ENCODE measurements at places on chromosomes 3 and 15.
A peak's percentile ranks its signal among the peaks of the same experiment; 100 is the strongest.

DNA sequence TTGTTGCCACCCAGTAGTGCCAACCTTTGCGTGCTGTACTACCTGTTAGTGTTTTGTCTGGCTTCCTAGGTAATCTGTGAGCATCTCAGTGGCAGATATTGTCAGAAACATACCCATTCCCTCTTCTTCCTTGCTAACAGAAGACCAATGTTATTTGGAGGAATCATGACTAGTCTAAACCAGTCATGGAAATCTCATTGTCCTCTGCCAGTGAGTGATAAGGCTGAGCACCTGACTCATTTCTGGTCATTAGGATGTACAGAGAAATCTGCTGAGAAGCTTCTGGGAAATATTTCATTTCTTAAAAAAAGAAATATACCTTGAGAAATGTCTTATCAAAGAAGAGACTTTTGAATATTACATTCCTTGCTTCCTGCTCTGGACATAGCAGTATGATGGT is 70.1 kb upstream of the CDV3 start:
- DNase-seq: no peak
- no peaks in the 10 kb centered on the region for H3K36me3 ChIP-seq
- no peaks in the 10 kb centered on the region for H3K4me1 ChIP-seq

GRCh38 chr15:56934269-56934668 is 15.8 kb downstream of the TCF12 start:
- H3K4me1 ChIP-seq: peaks cover 23% of the 10 kb centered on the region
- no peak overlapping the region for H3K27ac ChIP-seq
- no peaks in the 10 kb centered on the region for H3K27me3 ChIP-seq
- no peak overlapping the region for H3K4me3 ChIP-seq
- DNase-seq: no peak

DNA sequence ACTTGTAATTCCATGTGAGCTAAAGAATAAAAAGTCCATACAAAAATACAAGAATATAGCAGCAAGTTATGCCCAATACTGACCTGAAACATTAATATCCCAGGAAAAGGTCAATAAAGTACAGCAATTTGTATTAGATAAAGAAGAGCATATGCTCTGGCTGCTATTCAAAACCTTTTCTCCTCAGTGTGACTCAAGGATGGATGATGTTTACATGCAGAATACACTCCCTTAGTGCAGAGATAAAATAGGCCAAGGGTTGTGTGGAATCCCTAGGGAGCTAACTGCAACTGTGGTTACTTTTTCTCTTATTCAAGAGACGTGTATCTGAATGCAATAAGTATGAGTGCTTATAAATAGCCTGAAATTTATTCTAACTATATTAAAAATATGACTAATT is 78.7 kb downstream of the SLC9A9 start:
- no peaks in the 10 kb centered on the region for H3K36me3 ChIP-seq
- no peak overlapping the region for H3K4me3 ChIP-seq
- peaks cover 21% of the 10 kb centered on the region for H3K4me1 ChIP-seq
- no peaks in the 10 kb centered on the region for H3K27me3 ChIP-seq
- no peak for DNase-seq

GRCh38 chr3:126613479-126614188 is 41.3 kb downstream of the TXNRD3 start:
- H3K27ac ChIP-seq: no peak overlapping the region
- no peaks in the 10 kb centered on the region for H3K27me3 ChIP-seq
- DNase-seq: no peak
- H3K36me3 ChIP-seq: peaks cover 43% of the 10 kb centered on the region
- H3K4me3 ChIP-seq: no peak overlapping the region

DNA sequence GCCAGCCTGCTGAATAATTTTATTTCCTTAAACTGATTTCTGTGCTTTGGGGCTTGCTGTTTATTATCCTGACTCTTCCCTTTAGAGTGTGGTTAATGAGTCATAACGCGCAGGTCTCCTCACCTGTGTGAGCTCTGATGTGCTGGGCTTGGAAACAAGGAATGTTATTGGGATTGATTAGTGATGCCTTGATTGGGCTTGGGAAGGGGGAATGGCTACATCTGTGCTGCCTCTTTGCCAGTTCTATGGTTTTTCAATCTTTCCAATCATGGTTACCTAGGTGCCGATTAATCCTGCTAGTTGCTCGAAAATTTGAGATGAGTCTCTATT is 161.0 kb downstream of the THSD4 start:
- no peak overlapping the region for H3K27ac ChIP-seq
- no peaks in the 10 kb centered on the region for H3K36me3 ChIP-seq

GRCh38 chr3:141457624-141458236 is 29.1 kb upstream of the RASA2 start:
- DNase-seq: no peak
- no peak overlapping the region for H3K4me3 ChIP-seq
- H3K27ac ChIP-seq: no peak overlapping the region
- H3K36me3 ChIP-seq: no peaks in the 10 kb centered on the region
- no peaks in the 10 kb centered on the region for H3K27me3 ChIP-seq

GRCh38 chr3:3689601-3690375 is 109.4 kb upstream of the LRRN1 start:
- no peaks in the 10 kb centered on the region for H3K4me1 ChIP-seq
- H3K27me3 ChIP-seq: no peaks in the 10 kb centered on the region
- DNase-seq: no peak
- H3K27ac ChIP-seq: no peak overlapping the region

DNA sequence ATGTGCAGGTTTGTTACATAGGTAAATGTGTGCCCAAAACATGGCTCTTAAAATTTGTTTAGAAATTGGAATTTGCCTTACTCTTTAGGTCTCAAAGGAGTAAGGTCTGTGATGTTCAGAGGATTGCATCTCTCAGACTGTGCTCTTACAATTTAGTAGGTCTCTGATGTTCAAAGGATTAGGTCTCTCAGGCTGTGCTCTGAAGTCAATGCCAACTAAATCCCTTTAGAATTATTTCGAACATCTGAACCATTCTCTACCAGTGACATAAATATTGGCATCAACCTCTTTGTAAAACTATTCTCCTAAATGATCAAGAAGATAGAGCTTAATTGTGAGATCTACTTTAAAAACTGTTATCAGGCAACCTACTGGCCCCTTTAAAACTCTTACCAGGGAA is at the start of gene OR5K1:
Gene OR5K1 (plus strand): TSS at position 301 of the 400 bp plus-strand sequence. CDS start 6,376 bp downstream, outside the sequence.
- H3K36me3 ChIP-seq: no peaks in the 10 kb centered on the region
- H3K4me3 ChIP-seq: no peak within 1 kb of the TSS
- no peak within 1 kb of the TSS for H3K27ac ChIP-seq
- no peaks in the 10 kb centered on the region for H3K4me1 ChIP-seq
- DNase-seq: no peak

DNA sequence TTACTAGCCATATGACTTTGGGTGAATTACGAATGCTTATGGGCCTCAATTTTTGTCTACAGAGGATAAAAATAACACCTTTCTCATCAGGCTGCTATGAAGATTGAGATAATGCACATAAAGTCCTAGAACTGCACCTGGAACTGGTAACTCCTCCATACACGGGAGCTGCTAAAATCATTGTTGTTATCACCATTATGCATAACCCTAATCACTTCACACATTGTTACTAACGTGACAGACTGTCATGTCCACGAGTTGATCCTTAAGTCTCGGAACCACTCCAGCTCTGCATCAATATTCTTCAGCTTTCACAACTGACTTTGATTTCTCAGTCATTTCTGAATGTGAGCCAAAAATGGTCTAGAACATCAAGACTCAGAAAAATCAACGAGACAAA is 64.1 kb downstream of the RFTN1 start:
- peak overlapping the region; percentile 55 for H3K27ac ChIP-seq
- H3K4me3 ChIP-seq: no peak overlapping the region
- no peaks in the 10 kb centered on the region for H3K27me3 ChIP-seq
- peaks cover 16% of the 10 kb centered on the region for H3K4me1 ChIP-seq
- H3K36me3 ChIP-seq: no peaks in the 10 kb centered on the region

GRCh38 chr3:197298945-197299854 is 788 bp upstream of the DLG1 start:
- H3K4me3 ChIP-seq: peak overlapping the region; percentile 95
- peak overlapping the region; percentile 95 for H3K27ac ChIP-seq
- DNase-seq: peak; percentile 68
- no peaks in the 10 kb centered on the region for H3K27me3 ChIP-seq

GRCh38 chr3:61008998-61009380 is 242.3 kb downstream of the FHIT start:
- H3K27ac ChIP-seq: no peak overlapping the region
- no peaks in the 10 kb centered on the region for H3K36me3 ChIP-seq
- no peak for DNase-seq
- H3K4me1 ChIP-seq: no peaks in the 10 kb centered on the region
- H3K4me3 ChIP-seq: no peak overlapping the region

- DNase-seq: no peak
- no peak overlapping the region for H3K4me3 ChIP-seq
- H3K4me1 ChIP-seq: no peaks in the 10 kb centered on the region
Measured at GRCh38 chr3:33937628-33938027, 139.2 kb downstream of the PDCD6IP start.

- DNase-seq: no peak
- H3K27ac ChIP-seq: no peak overlapping the region
- H3K4me3 ChIP-seq: no peak overlapping the region
- no peaks in the 10 kb centered on the region for H3K4me1 ChIP-seq
- H3K27me3 ChIP-seq: no peaks in the 10 kb centered on the region
Measured at GRCh38 chr15:29550834-29551465, 271.3 kb downstream of the TJP1 start.

DNA sequence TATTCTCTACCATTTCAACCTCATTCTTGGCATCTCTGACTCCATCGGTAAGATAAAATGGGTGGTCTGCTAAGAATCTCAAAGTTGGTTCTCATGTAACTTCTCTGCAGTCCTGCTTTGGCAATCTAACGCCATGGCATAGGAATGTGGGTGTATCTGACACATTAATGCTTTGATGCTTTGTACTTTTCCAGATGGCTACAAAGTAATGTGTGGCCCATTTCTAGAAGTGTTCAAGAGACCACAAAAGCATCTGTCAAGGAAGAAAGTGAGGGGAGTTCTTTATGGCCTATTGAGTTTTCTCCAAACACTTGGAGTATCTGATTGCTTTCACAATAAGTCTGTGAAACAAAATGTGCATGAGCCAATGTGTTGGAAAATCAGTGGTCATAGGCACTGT is 339.9 kb upstream of the TGFBR2 start:
- peak overlapping the region; percentile 15 for H3K27ac ChIP-seq
- no peaks in the 10 kb centered on the region for H3K36me3 ChIP-seq
- no peaks in the 10 kb centered on the region for H3K27me3 ChIP-seq
- H3K4me3 ChIP-seq: no peak overlapping the region

GRCh38 chr3:39869890-39870289 is 60.5 kb downstream of the MYRIP start:
- no peak for DNase-seq
- no peaks in the 10 kb centered on the region for H3K36me3 ChIP-seq
- H3K27me3 ChIP-seq: no peaks in the 10 kb centered on the region
- H3K27ac ChIP-seq: no peak overlapping the region

GRCh38 chr3:72380193-72380592 is 468.1 kb downstream of the SHQ1 start:
- H3K4me1 ChIP-seq: peaks cover 36% of the 10 kb centered on the region
- DNase-seq: no peak
- H3K4me3 ChIP-seq: no peak overlapping the region
- H3K27ac ChIP-seq: no peak overlapping the region

DNA sequence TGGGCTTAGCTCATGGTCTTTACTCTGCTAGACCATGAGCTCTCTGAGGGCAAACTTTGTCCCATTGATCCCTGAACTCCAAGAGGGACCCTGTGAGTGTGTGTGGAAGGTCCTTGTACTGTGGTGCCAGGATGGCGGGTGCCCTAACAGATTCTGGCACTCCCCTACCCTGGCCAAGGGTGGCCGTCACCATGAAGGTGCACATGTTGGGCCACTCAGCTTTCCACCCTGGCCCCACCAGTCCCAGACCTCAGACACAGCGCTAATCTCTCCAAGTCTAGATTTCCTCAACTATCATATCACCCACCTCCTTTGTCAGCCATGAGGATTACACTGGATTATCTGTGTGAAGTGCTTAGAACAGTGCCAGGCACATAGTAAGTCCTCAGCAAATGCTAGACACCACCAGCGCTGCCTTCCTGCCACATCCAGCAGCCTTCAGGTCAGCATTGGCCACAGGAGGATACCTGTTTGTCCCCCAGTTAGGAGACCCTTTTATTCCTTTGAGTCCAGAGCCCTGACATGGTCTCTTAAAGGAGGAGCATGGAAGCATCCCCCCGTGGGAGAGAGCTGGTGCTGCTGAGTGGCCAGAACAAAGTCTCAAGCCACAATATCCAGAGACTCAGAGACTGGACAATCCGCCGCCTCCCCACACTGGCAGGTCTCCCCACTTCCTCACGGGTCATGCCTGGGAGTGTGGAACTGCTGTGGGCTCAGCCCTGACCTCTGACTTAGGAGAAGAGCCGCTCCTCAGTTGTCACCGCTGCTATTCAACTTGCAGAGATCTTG is 44.5 kb upstream of the SLCO2A1 start:
- DNase-seq: no peak
- no peaks in the 10 kb centered on the region for H3K4me1 ChIP-seq
- no peaks in the 10 kb centered on the region for H3K27me3 ChIP-seq
- H3K36me3 ChIP-seq: no peaks in the 10 kb centered on the region
- H3K4me3 ChIP-seq: no peak overlapping the region

- H3K4me3 ChIP-seq: no peak overlapping the region
- peaks cover 24% of the 10 kb centered on the region for H3K36me3 ChIP-seq
- no peak overlapping the region for H3K27ac ChIP-seq
- DNase-seq: no peak
- no peaks in the 10 kb centered on the region for H3K27me3 ChIP-seq
Measured at GRCh38 chr3:15040844-15041243, 24.3 kb downstream of the MRPS25 start.

GRCh38 chr3:174253940-174254339 is 605.2 kb upstream of the NAALADL2 start:
- no peaks in the 10 kb centered on the region for H3K36me3 ChIP-seq
- H3K4me1 ChIP-seq: peaks cover 38% of the 10 kb centered on the region
- no peak overlapping the region for H3K4me3 ChIP-seq
- H3K27me3 ChIP-seq: no peaks in the 10 kb centered on the region

DNA sequence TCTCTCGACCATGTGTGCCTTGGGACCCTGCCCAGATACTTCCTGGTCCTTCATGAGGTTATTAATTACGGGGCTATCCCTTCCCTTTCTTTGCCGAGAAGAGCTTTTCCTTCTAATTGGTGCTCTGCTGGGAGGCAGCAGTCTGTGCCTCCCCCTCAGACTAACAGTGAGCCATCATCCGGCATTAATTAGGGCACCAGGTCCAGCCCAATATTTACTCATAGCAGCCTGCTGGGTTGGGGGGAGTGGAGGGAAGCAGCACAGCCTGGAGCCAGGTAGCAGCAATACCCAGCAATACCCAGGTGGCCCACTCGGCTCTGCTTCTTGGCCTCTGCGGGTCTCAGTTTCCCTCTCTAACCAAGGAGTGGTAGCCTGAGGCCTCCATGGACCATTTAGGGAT is 20.1 kb downstream of the CACNA2D2 start:
- H3K36me3 ChIP-seq: no peaks in the 10 kb centered on the region
- H3K27me3 ChIP-seq: no peaks in the 10 kb centered on the region
- H3K27ac ChIP-seq: no peak overlapping the region
